ENCODE measurements at places on chromosomes 5 and 9. TPM values are rescaled to one million over a fixed set of nuclear protein-coding genes. Genes with fewer than 3 reads are reported as not detected.

GRCh38 chr9:70061776-70062175 is 18.1 kb downstream of the MAMDC2 start:
- no peak for DNase-seq

- no peak for DNase-seq
Observed at GRCh38 chr9:137156567-137157375, 13.1 kb downstream of the LRRC26 start.

URM1 gene
- 68.5 TPM for polyA plus RNA-seq

TSSK1B gene
- not detected for polyA plus RNA-seq

Data from muscle of arm (tissue), 14 donors.